ENCODE measurements at places on chromosomes 5 and 9.

GRCh38 chr5:147804334-147804733 is 21.8 kb upstream of the JAKMIP2 start:
- DNase-seq: no peak

DNA sequence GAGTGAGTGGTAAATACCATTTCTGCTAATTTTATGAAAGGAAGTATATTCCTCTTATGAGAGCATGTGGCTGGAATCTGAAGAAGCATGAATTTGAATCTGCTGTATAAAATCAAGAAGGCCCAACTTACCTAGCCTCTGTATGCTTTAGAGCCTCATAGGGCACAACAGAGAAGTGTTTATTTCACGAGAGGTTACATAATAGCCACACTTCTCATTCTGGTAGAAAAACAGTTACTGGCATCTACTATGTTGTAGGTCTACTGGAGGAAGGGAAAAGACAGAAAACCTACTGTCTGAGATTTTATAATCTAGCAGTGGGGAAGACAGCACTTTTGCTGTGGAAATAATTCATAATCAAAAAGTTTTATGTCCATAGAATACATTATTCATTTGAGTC is 172.6 kb upstream of the ZNF608 start:
- no peak for DNase-seq

DNA sequence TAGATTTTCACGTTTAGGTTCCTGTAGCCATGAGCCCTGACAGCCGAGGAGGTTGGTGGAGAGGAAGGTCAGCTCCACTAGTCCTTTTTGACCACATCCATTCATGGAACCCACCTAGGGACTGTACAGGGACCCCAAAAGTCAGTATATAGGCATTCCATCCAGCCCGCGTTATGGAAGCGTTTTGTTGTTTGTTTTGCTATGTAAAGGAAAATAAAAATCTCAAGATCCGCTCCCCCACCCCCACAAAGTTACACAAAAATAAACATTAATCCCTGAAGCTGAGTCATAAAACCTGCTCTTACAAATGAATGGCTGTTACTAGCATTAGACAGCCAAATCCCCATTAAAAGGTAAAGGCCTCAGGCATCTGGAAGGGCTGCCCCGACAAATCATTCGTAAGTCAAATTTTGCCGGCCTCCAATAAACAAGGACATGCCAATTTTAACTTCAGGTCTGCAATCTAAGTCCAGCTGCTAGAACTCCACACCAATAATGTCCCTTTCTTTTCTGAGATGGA is 292.9 kb downstream of the MED10 start:
- DNase-seq: no peak

DNA sequence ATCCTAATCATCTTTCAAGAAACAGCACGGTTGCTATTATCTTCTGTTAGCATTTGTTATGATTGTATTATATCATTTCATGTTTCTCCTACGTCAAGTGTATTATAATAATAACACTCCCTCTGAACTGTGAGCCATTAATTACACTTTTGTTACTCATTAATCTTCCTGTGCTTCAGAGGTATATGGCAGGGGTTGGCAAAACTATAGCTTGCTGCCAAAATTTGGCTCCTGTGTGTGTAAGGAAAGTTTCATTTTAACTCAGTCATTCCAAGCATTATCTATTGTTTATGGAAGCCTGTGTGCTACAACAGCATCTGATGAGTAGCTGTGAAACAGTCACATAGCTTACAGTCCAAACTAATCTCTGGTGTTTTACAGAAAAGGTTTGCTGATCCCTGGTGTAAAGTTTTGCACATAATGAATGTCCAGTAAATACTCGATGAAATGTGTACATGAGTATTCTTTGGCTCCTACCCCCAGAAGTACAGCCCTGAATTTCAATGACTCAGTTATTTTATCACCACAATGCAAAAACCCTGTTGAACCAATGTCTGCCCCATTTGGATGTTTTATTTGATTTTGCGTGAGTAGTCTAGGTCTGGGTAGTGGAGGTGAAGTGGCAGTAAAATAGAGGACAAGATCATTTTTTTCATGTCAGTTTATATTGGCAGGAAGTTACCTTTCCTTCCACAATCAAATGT is 648.2 kb downstream of the MAT2B start:
- DNase-seq: no peak

- no peak for DNase-seq
Measured at GRCh38 chr5:106523852-106524251, 1146.9 kb downstream of the EFNA5 start.

- DNase-seq: no peak
Measured at GRCh38 chr9:15249981-15250380, 57.0 kb downstream of the TTC39B start.

All from stimulated activated CD4-positive, alpha-beta T cell treated with anti-CD3 and anti-CD28 coated beads, Interleukin-1b, Interleukin-23, amount 100 ng/mL, for 1 hour (primary cell).